Right renal pelvis (tissue), 4 donors: ENCODE measurements at places on chromosomes 1 and 21. TPM values are rescaled to one million over a fixed set of nuclear protein-coding genes. Genes with fewer than 3 reads are reported as not detected.

RGSL1 gene
- 0.09 TPM for polyA plus RNA-seq

C1orf87 gene
- polyA plus RNA-seq = 0.31 TPM

SAMSN1 gene
- 5.5 TPM for polyA plus RNA-seq

AK5 gene
- polyA plus RNA-seq = 4.5 TPM

NCAM2 gene
- polyA plus RNA-seq = 8.0 TPM

HIVEP3 gene
- 4.9 TPM for polyA plus RNA-seq

TDRKH gene
- 8.4 TPM for polyA plus RNA-seq

PTPRF gene
- 222 TPM for polyA plus RNA-seq

GRCh38 chr21:16534408-16535101, 804.8 kb downstream of the USP25 start:
- DNase-seq = peak; percentile 11

DNA sequence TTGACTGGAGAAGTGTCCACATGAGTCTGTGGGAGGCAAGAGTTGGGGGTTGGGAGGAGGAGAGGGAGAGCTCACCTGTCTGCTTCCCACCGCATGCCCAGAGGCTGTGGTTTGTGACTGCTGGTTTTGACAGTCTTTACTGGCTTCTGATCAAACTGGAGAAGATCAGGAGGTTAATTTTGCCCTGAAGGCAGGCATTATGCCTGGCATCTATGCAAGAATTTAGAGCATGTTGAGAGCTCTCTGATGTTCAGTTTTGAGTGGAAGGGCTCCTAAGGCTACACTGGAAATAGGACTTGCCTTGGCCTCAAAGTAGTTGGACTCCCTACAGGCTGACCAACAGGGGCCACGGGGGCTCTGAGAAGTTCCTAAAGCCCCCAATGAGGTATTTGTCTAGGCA, 101.6 kb downstream of the TLR5 start:
- no peak for DNase-seq

GRCh38 chr1:226960944-226961765, 21.1 kb downstream of the COQ8A start:
- DNase-seq = no peak

- no peak for DNase-seq
Observed at GRCh38 chr21:32728848-32729247, 1.0 kb upstream of the SYNJ1 start.

- DNase-seq = no peak
Observed at GRCh38 chr1:13588946-13589796, 5.5 kb downstream of the PDPN start.

GRCh38 chr1:44401256-44402228, 3.5 kb upstream of the RNF220 start:
- no peak for DNase-seq

DNA sequence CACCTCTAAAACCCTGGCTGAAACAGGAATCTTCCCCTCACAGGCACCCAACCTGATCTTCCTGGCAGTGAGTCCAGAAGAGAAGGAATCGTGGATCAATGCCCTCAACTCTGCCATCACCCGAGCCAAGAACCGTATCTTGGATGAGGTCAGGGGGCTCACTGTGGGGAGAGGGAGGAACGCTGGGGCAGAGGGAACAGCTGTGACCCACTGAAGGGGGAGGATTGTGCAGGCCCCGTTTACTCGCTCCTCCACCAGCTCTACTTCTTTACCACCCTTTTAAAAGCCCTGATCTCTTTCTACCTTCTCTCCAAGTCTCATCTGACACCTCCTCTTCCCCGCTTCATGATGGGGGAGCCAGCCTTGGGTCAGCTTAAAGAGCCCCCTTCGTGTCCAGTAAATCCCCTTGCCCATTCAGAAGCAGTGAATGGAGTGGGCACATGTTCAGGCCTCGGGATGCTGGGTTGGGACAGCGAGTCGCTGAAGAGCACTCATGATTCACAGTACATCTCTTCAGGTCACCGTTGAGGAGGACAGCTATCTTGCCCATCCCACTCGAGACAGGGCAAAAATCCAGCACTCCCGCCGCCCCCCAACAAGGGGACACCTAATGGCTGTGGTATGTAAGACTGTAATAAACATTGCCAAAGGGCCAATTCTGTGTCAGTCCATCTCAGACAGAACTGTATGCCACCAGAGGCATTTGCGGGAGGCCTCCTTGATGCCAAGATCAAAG, 7.3 kb downstream of the PLEKHO1 start:
- DNase-seq = no peak

DNA sequence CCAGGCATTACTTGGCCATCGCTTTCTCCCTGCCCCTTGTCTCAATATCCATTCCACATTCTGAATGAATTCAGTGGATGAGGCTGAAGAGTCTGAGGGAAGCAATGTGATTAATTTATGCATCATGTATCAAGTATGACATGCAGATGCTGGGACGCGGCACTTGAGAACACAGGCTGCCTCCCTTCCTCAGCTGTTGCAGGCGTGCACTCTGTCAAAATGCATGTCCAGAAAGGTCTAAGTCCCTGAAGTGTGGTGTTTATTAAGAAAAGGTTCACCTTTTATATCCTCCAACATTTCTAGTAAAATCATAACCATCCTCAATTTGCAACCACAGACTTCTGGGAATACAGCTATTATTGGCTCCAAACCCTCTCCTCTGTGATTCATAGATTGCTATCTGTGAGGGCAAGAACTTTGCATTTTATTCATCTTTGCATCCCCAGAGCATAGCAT, 22.6 kb upstream of the RAB3GAP2 start:
- DNase-seq = no peak

DNA sequence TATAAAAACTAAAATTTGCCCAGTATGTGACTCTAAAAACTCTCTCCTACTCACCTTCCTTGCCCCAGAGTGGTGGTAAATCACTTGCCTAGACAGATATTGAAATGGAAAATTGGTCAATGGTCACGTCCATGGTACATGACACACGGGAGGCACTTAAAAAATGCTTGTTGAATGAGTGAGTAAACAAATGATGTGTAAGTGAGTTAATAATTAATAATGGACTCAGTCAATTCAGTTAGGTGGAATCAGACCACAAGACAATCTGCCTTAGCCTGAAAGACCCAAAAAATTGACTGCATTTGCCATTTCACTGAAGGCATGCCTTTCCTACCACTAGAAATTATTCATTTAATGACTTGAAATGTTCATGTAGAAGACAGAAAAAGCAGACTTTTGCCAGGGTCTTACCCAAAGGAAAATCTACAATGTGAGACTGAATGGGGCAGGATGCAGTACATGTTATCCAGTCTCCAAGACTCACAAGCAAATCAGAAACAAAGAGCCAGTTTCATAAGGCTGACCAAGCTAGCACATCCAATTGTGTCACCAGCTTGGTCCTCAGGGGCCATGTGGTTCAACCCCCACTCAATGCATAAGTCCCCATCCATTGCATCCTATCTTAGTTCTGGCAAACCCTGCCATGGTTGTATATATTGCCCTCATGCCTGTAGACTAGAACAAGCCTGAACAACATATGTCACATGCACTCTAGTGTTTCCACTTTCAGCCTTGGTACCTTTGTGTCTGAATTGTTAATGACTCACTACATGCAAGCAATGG, 73.6 kb downstream of the TBX15 start:
- no peak for DNase-seq

- DNase-seq = peak; percentile 96
Observed at GRCh38 chr1:29181413-29182225, at the start of gene SRSF4. Gene SRSF4, minus strand, starts transcription at chr1:29181900. Its CDS starts 148 bp downstream, at chr1:29181752.

GRCh38 chr1:165468253-165468652, 23.3 kb upstream of the RXRG start:
- no peak for DNase-seq

- no peak for DNase-seq
Observed at GRCh38 chr1:168365719-168366479, 85.2 kb downstream of the TBX19 start.

- DNase-seq = no peak
Observed at GRCh38 chr1:221166559-221167318, 287.5 kb downstream of the HLX start.
